HEK293T (cell line): ENCODE measurements at places on chromosomes 4 and X.

- DNase-seq, result no peak
Observed at GRCh38 chrX:110414679-110415439, 56.2 kb downstream of the RTL9 start.

GRCh38 chr4:97548186-97548585 lies 595.1 kb downstream of the STPG2 start:
- no peak for DNase-seq

DNA sequence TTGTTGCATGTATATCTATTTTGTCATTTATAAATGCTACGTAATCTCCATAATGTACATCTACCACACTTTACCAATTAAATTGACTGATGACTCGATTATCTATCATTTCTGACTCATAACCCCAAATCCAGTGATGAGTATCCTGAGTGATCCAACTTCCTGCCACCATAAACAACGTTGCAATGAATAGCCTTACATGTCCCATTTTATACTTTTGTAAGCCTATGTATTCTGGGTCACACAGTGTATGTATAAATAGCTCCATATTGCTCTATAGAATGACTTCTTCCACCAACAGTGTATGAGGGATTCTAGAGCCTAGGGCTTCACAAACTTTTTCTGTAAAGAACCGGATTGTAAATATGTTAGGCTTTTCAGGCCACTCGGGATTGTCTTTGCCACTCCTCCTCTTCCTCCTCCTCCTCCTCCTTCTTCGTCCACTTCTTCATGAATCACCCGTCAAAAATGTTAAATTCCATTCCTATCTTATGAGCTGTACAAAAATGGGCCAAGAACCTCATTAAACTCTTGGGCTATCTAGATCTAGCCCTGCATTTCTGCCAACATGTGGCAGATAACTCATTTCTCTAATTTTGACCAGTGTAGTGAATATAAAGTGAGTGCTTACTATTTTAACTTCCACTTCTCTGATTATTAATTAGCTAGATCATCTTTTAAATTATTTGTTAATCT lies 672.2 kb upstream of the AMOT start:
- DNase-seq, result no peak

- no peak for DNase-seq
Observed at GRCh38 chr4:139641218-139641617, 24.4 kb upstream of the MGST2 start.

DNA sequence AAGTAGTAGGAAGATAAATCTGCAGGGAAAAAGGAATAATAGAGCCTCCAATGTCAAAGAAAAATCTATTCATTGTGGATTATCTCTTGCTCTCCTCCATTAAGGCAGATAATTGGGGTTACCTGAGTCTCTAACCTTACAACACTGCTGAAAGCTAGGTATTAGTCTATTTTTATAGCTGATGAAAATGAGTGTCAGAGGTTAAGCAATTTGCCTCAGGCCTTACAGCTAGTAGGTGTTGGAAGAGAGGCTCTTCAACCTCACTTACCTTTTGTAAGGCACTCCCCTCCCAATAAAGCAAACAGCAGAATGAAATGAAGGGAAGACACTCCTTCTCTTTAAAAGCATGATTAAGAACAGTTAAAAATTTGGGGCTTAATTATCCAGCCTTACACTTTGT lies 45.4 kb upstream of the GAB1 start:
- no peak for DNase-seq

DNA sequence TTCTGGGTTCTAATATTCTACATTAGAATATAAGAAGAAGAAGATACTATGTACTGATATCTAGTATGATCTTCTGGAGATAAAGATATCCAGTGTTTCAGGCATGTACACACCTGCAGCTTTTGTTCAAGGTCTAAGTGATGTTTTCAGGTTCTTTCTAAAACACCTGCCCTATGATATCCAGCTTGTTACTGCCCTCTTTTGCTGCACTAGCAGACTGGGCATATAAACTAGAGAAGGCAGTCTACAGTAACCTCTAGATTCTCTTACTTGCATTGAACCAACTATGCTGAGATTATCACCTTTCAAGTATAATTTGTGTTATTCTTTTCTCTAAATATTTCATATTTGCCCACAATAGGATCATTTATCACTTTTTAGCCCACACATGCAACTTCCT lies 1.9 kb upstream of the FRYL start:
- DNase-seq, result no peak

- no peak for DNase-seq
Observed at GRCh38 chr4:157722146-157722545, 450.7 kb downstream of the GASK1B start.

- DNase-seq, result peak; percentile 26
Observed at GRCh38 chr4:2442175-2442993, 23.6 kb downstream of the CFAP99 start.

DNA sequence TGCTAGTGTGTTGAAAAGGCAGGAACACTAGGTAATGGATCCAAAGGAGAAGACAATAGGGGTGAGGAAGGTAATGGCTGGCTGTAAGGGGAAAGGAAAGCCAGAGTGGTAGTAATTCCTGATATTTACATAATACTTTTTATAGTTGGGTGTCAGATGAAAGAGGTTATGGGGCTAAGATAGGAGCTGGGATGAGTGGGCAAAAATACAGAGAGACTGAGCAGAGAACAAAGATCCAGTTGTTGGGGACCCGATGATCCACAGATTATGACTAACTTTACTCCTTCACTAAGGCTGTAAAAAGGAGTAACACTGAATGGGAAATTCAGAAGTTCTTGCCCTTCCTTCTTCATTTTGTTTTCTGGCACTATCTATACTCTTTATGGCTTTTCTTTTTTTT lies 138.2 kb downstream of the KLHL13 start:
- no peak for DNase-seq

DNA sequence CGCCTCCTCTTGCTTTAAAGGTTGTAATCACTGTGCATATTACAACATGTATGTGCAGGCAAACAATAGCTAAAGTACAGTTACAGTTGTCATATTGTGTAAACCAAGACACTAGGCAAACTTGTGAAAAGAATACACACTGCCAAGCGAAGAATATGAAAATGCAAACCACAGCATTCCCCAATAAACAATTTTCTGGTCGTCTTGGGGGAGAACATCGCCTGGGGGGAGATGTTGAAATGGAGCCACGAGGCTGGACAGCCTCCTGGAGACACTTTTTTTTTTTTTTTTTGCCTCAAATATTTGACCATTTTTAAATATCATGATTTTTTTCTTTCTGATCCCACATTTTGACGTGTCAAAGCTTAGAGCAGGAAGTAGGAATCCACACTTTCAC lies 51.7 kb upstream of the PDLIM3 start:
- no peak for DNase-seq

DNA sequence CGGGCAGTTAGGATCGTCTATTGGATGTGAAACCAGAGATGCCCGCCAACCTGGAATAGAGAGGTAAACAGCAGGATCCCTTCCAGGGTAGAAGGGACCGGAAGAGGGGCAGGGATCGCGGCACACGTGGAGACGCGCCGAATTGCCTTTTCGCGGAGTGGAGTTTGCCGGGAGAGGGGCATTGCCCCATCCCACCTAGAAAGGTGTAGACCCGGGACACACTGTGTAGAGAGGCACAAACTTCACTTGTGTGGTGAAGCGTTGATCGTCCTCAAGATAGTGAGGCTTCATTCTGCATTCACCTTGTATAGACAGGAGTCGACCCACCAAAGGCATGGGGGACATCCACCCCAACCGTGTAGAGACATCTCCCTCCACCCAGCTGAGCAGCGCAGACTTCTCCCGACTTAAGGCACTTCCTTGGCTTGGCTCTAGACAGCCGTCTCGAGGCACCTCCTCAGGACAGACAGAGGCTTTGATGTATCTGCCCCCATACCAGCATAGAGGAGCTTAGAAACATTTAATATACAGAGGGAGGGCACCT lies 410 bp downstream of the GNL3L start:
- DNase-seq, result no peak

DNA sequence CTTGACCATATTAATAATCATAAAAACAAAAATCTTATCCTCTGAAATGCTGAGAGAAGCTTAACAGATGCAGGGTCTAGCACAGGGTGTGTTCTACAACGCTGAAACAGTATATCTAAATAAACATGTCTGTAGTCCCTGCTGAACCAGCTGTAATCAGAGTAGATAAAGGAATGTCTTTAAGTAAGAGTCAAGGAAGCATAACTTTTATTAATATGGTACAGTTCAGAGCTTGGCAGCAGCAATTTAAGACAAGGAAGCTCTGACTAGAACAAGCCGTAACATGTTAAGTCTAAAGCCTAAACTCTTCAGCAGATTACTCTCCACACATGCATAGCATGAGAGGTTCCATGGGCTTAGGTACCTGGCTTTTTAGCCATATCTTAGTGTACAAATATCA lies 36.1 kb downstream of the NFKB1 start:
- DNase-seq, result no peak

DNA sequence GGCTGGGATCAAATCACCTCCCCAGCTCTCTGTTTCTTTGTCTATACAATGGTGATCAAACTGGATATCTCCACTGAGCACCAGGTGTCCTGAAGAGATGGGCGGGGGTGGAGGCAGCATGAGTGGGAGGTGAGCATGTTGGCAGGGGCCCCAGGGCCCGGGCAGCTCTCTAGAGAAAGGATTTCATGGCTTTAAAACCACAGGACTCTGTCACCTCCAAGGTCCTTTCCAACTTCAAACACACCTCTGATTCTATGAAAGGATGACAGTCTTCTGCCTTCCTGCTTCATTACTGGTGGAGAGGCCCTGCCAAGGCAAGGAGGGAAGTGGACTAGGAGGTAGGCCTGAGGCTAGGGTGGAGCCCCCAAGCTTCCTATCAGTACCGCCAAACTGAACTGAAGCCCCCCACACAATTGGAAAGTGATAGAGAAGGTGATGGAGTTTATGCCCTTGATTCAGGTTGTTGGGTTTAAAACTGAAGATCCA lies 38.6 kb downstream of the TRIM2 start:
- DNase-seq, result no peak

GRCh38 chrX:39519030-39519488 lies 578.7 kb downstream of the BCOR start:
- no peak for DNase-seq

DNA sequence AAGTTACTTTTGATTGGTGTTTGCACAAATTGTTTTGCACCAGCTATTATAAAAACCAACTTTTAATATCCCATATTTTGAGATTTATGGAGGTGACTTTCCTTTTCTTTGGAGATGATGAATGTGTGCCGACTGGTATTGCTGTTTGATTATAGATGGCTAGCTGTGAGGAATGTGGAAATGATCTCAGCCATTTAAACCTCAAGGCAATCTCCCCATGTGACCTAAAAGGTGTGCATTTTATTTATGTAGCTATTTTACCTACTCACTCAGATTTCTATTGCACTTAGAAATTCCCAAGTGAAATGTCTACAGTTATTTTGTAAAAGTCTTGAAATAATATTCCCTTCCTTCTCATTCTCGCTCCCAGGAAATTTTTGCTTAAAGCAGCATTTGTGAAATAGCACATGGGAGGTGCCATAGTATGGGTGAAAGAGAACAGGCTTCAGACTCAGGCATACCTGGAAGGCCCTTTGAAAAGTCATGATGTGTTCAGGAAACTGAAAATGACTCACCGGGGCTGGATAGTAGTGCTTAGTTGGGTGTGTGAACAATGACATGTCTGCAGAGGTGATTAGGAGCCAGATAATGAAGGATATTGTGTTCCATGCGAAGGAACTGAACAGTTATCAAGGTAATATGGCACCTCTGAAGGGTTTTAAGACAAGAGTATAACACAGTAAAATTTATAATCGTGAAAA lies 247.6 kb downstream of the CBLL2 start:
- no peak for DNase-seq

- no peak for DNase-seq
Observed at GRCh38 chr4:42617030-42617429, 39.9 kb downstream of the ATP8A1 start.

DNA sequence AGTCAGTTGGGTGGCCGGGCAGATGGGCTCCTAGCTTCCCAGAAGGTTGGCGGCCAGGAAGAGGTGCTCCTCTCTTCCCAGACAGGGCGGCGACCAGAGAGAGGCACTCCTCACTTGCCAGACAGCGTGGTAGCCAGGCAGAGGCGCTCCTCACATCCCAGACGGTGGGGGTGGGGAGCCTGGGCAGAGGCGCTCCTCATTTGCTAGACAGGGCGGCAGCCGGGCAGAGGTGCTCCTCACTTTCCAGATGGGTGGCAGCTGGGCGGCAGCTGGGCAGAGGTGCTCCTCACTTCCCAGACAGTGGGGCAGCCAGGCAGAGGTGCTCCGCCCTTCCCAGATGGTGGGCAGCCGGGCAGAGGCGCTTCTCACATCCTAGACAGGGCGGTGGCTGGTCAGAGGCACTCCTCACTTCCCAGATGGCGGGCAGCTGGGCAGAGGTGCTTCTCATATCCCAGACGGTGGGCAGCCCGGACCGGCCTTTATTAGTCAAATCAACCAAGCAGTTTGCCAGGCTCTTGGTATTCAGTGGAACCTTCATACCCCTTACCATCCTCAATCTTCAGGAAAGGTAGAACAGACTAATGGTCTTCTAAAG lies 13.5 kb upstream of the NONO start:
- DNase-seq, result no peak

- DNase-seq, result no peak
Observed at GRCh38 chrX:33205321-33205720, 6.0 kb downstream of the DMD start.

- DNase-seq, result no peak
Observed at GRCh38 chr4:76215077-76215476, 1.5 kb upstream of the SCARB2 start.
